ENCODE measurements at places on chromosomes 2 and 18.

DNA sequence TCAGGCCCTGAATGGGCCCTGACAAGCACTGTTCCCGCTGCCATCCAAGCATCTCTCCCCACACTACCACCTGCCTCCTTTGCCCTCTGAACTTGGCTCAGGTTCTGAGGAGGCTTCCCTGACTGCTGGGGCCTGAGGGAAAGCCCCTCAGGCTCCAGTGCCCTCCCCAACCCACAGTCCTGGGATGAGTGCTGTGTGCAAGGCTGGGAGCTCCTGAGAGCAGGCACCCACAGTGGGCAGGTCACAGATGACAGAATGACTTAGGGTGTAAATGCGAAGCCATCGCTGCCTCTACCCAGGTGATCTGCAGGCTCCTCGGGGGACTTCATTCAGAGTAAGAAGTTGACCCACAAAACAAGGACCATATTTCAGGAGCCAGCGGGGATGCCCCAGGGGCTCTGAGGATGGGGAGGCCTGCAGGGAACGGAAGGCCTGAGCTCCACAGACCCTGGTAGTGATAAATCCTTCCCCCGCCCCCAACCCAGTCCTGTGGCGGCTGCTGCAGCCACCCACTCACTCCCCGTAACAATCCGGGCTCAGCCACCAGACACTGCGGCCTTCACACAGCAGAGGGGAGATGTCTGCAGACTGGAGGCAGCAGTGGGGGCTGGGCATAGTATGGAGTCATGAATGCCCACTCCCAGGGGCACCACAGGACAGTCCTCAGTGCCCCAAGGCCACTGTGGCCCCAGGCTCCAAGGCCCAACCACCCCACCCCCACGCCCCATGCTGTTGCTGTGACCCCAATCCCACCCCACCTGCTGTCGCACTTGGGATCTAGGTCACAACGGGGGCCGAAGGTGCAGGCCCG is 8.9 kb downstream of the BIN1 start:
- no peak for DNase-seq

DNA sequence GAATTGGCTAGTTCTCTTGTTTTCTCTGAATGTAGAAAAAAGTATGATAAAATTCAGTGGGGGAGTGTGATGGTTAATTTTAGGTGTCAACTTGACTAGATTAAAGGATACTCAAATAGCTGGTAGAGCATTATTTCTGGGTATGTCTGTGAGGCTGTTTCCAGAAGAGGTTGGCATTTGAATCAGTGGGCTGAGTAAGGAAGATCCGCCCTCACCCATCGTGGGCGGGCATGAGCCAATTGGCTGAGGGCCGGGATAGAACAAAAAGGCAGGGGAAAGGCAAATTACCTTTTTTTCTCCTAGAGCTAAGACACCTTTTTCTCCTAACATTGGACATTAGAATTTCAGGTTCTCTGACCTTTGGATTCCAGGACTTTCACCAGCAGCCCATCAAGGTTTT is 667.6 kb upstream of the SLC8A1 start:
- DNase-seq, result no peak

GRCh38 chr18:55515941-55516710 is 71.9 kb downstream of the TCF4 start:
- no peak for DNase-seq

GRCh38 chr2:197311421-197312033 is 947 bp upstream of the ANKRD44 start:
- no peak for DNase-seq

DNA sequence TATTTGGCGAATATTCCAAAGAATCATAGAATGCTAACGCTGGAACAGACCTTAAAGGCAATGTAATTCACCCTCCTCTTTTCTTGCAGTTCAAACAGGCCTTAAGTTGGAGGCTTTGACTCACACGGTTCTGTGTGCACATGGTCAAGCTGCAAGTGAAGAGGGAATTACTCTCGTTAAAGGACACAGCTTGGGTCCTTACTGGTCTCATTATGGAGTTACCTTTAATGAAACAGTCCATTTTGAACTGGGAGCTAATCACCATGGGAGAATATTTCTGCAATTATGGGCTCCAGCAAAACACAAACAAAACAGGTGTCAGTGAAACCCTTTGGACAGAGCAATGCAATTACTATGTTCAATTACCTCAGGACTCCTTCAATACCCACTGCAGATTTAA is 135.5 kb downstream of the GAREM1 start:
- DNase-seq, result no peak

DNA sequence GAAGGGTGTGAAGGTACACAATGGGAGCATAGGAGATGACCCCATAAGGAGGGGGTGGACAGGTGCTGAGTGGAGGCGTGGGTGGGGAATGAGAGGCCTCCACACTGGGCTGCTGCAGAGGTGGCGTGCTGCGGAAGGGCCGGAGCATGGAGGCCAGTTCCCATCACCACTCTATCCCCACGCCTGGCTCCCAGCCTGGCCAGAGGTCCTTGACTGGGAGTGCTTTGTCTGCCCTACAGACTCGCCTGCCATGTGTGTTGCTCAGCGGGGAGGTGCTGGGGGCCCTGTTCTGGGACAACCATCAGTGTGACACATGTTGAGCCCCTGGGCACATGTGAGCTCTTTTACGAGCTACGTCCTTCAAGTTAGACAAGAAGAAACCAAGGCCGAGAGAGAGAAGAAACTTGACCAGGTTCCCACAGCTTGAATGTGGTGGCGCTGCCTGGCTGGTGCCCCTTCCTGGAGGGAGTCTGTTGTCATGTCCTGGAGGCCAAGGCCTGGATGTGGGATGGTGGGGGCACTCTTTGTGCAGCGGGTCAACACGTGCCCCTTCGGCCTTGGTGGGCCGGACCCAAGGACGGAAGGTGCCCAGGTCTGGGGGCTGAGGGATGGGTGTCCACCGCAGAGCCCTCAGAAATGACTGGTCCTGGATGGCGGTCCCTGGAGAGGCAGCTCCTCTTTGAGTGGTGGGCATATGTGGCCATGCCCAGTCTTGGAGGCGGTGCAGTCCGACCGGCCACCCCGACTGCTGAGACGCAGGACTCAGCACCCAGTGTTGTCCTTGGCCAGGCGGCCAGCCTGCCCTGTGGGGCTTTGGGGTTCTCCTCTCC is 1.2 kb upstream of the INPP5D start:
- DNase-seq, result no peak

GRCh38 chr2:30505500-30506180 is 58.6 kb downstream of the LCLAT1 start:
- no peak for DNase-seq

DNA sequence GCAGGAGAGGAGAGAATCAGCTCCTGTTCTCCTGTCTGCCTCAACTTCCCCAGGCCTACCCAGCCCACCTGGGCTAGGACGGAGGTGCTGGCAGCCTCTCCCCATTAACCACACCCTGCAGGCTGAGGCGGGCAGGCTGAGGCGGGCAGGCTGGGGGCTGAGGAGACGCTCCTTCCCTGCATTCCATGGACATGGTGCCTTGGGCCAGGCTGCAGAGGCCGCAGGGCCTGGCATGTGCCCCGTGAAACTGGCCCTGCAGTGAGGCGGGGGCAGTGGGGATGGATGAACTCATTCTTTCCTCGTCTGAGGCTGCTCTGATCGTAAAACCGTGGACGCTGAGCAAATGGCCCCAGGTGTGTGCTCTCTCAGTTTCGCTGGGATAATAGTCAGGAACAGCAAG is 84.7 kb upstream of the LAPTM4A start:
- no peak for DNase-seq

DNA sequence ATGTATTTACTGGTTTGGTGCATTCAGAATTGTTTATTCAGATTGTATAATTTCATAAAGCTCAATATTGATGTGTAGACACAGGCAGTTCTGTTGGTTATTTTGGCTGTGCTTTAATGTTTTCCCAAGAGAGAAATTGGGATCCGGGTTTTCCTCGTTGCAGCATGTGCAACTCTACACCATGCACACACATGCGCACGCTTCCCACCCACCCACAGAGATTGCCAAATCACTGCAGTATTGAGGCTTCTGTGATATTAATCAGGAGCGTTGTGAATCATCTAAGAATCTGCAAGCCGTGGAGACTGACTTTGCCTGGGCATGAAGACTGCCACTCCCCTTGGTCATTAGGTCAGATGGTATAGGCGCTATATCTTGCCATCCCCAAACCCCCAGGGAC is 571.5 kb downstream of the SLC4A3 start:
- DNase-seq, result no peak

DNA sequence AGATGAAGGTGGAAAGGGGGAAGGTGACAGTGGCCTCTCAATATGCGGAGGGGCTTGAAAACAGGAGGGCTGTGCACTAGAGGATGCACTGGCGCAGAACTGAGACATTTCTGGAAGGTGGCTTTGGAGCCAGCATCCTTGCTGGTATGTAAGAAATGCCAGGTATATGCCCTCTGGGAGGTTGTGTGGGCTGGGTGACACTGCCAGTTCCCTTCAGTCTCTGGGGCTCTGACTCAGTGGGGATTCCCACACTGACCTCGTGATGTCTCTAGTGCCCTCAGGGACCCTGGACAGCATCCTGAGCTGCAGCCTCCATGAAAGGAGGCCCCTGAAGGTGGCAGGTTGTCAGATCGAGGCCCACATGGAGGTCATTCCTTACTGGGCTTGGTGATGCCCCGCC is 74.0 kb downstream of the AGAP1 start:
- no peak for DNase-seq

DNA sequence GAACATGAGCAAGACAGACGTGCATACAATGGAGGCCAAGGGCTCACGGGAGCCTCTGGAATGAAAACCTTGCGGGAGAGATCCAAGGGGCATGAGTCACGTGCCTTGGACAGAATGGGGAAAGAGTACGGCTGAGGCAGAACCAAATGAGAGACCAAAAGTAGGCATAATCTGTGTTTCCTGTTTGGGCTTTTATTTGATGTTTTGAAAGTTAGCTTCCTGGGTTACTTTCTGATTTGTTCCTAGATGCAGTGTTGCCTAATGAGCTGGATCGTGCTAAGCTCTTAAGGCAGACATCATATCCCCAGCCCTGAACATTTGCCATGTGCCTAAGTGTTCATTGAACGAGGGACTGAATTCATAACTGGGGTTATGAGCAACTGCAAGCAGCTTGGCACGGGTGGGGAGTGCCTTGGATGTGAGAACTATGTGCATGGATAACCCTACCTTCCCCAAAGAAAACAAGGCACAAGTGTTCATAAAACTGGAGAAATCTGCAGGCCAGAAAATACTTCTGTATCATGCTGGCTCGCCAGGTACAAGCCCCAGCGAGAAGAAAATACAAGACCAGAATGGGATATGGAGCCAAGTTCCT is 60.3 kb upstream of the RPL31 start:
- no peak for DNase-seq

DNA sequence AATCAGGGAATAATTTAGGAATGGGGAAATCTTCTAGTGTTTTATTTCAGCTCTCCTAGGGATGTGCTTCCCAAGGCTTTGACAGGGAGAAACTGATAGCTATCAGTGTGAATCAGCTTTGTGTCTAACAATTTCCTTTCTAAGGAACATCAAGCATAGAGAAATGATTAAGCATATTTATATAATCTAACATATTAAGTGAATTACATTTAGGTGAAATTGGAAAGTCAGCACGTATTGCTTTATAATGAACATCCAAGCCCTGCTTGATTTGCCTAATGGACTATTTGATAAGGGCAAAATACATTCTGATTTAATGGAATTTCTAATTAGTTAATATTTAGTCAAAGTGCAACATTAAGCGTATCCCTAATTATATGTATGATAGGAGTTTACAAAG is 19.5 kb upstream of the TSPYL6 start:
- DNase-seq, result no peak

DNA sequence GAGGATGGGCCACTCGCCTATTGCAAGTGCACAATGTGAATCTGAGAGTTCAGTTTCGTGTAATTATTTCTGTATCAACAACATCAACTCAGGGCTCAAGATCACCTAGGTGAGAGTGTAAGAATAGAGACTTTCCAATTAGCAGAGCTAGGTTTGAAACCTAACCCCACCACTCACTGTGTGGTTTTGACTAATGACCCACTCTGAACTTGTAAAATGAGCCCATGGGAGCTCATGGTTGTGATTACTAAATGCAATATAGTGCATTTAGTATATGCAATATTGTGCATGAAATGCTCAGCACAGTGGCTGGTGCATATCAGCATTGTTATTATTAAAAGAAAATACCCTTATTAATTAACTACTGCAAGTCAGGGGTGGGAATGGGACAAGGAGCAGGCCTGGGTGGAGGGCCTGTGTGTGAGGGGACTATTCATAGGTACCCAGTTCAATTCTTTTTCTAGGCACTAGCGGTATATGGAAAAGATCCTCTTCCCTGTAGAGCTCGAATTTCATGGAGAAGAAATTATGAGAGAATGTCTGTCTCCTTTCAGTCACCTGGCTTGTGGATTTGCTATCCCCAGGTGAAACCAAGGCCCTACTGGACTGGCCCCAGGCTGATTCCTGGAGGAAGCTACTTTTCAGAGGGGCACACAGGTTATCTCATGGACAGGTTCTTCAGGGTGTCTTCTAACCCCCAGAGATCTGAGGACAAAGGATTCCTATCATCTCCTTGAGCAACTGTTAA is 169.5 kb downstream of the GFPT1 start:
- no peak for DNase-seq

DNA sequence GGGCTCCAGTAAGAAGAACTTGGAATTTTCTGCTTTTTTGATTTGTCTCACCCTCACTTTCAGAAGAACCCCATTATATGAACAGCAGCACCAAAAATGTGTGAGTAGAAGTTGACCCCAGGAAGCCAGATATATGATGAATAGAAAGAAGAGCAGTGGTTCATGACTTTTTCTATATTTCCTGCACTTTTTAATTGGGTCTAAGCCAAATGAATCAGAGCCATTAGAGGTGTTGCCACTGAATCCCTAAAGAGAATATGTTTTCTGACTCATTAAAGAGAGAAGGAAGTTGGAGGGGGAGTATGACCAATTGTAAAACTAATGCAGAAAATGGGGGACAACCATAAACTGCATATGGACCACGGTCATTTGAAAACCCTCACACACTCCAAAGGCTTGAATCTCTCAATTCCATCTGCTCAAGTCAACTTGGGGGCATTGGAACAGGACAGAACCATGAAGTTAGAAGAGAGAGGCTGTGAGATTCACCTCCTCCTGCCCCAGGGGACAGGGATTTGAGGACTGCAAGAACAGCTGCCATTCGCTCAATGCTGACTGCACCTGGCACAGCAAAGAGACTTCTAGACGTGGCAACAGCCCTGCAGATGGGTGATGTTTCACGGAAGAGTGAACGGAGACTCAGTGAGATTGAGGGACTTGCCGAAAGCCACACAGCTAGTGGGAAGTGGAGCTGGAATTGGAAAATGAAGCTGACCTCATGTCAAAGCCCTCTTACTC is 3.0 kb downstream of the DAPL1 start:
- no peak for DNase-seq

- DNase-seq, result no peak
These were observed 944 bp downstream of the RAB3GAP1 start for GRCh38 chr2:135052997-135053474.
